Esophagus squamous epithelium (tissue), 5 donors: ENCODE measurements at places on chromosomes 13 and 19. TPM values are rescaled to one million over a fixed set of nuclear protein-coding genes. Genes with fewer than 3 reads are reported as not detected.

PSG11 gene
- total RNA-seq: not detected

CEACAM16 gene
- total RNA-seq: not detected

KCNJ14 gene
- total RNA-seq: 0.88 TPM

TIMM29 gene
- 24.0 TPM for total RNA-seq

MCEMP1 gene
- total RNA-seq: not detected

PBX4 gene
- 1.8 TPM for total RNA-seq

SLC25A23 gene
- total RNA-seq: 66.6 TPM

ZNF66 gene
- 7.1 TPM for total RNA-seq

HSD17B14 gene
- 4.8 TPM for total RNA-seq

VN1R2 gene
- total RNA-seq: not detected

KIR3DL2 gene
- total RNA-seq: not detected

CPAMD8 gene
- 6.7 TPM for total RNA-seq

RAB20 gene
- 1.3 TPM for total RNA-seq

KASH5 gene
- total RNA-seq: not detected

VSTM1 gene
- total RNA-seq: not detected

ZNF837 gene
- total RNA-seq: 6.7 TPM

TUBA3C gene
- total RNA-seq: not detected

ZNF358 gene
- 3.8 TPM for total RNA-seq
